ENCODE measurements at places on chromosomes 1 and 21. TPM values are rescaled to one million over a fixed set of nuclear protein-coding genes. Genes with fewer than 3 reads are reported as not detected.

The IGFN1 gene
- 0.11 TPM for total RNA-seq

The NHLH1 gene
- 0.70 TPM for total RNA-seq

The DYNLT5 gene
- 1.6 TPM for total RNA-seq

The PGLYRP4 gene
- total RNA-seq: not detected

The TDRD10 gene
- 0.09 TPM for total RNA-seq

GRCh38 chr1:231638647-231639046 lies 12.1 kb downstream of the DISC1 start:
- H3K4me3 ChIP-seq: no peak overlapping the region
- DNase-seq: no peak
- H3K4me1 ChIP-seq: no peaks in the 10 kb centered on the region
- no peaks in the 10 kb centered on the region for H3K36me3 ChIP-seq
- H3K27ac ChIP-seq: no peak overlapping the region

GRCh38 chr1:37294529-37294928 lies 179.9 kb upstream of the ZC3H12A start:
- peaks cover 5% of the 10 kb centered on the region for H3K27me3 ChIP-seq
- no peak overlapping the region for H3K4me3 ChIP-seq
- no peaks in the 10 kb centered on the region for H3K36me3 ChIP-seq
- no peak for DNase-seq
- H3K4me1 ChIP-seq: peaks cover 22% of the 10 kb centered on the region

GRCh38 chr1:175040324-175040879 lies 17.2 kb upstream of the MRPS14 start:
- no peak overlapping the region for H3K27ac ChIP-seq
- no peak overlapping the region for H3K4me3 ChIP-seq
- DNase-seq: no peak
- H3K36me3 ChIP-seq: no peaks in the 10 kb centered on the region
- H3K27me3 ChIP-seq: no peaks in the 10 kb centered on the region
- H3K4me1 ChIP-seq: peaks cover 27% of the 10 kb centered on the region

DNA sequence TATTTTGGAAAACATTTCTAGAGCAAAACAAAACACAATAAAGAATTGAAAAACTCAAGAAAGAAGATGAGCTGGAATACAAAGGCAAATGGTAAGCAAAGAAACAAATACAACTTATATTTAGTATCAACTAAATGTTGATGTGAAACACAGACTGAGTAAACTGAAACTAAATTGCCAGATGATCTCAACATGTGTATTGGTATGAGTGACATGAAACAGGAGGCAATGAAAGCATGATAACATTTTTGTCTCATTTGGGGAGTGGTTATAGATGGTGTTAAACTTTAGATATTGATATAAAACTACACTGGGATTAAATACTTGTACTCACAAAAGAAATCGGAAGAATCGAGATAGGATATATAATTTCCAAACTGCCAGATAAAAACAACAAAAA lies 805.6 kb upstream of the CXADR start:
- peaks cover 4% of the 10 kb centered on the region for H3K36me3 ChIP-seq
- no peak for DNase-seq
- no peak overlapping the region for H3K4me3 ChIP-seq
- H3K27me3 ChIP-seq: no peaks in the 10 kb centered on the region

DNA sequence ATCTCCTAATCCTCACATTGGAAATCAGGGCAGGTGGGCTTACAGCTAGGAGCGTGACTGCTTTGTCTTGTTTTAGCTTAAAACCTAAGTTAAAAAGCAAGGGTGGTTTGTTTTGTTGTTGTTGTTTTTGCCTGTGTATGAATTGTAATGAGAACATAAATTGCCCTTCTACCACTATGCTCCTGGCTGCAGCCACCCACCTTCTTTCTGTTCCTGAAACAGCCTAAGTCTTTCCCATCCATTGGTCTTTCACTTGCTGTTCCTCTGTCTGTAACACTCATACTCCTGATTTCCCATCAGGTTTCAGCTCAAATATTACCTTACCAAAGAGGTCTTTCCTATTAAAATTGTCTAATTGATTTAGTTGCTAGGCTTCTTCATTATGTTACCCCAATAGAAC lies 604 bp upstream of the TMEM79 start:
- peaks cover 4% of the 10 kb centered on the region for H3K36me3 ChIP-seq
- H3K27ac ChIP-seq: peak overlapping the region; percentile 97
- peaks cover 24% of the 10 kb centered on the region for H3K4me1 ChIP-seq

DNA sequence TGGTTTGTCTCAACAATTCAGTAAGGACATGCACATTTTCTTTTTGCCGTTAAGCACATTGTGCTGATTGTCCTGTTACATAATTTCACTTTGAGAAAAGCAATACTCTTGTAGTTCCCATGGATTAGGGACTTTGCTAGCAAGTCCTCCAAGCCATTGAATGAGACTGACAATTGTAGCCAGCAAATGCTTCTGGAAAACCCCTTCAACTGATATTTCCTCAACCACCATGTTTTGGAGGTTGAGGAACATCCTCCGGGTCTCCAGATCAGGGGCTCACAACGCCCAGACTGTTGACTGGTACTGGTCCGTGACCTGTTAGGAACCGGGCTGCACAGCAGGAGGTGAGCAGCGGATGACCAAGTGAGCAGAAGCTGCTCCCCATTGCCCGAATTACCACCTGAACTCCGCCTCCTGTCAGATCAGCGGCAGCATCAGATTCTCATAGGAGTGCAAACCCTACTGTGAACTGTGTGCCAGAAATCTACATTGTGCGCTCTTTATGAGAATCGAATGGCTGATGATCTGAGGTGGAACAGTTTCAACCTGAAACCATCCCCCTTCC lies 24.1 kb downstream of the ACTN2 start:
- no peaks in the 10 kb centered on the region for H3K4me1 ChIP-seq
- H3K27me3 ChIP-seq: no peaks in the 10 kb centered on the region
- no peaks in the 10 kb centered on the region for H3K36me3 ChIP-seq

DNA sequence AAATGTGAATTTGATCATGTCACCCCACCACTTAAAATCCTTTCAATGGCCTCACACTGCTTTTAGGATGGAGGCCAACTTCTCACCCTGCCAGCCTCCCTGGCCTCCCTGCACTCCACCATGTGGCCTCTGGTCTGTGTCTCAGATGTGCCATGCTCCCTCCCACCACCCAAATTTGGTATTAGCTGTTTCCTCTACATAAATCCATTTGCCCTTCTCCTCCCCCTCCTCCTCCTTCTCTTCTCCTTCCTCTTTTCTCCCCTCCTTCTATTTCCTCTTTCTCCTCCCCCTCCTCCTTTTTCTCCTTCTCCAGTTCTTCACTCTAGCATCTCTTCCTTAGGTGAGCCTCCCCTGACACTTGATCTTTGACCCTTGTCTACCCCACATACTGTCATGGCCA lies 16.7 kb upstream of the GUCA2B start:
- H3K27ac ChIP-seq: no peak overlapping the region
- H3K27me3 ChIP-seq: no peaks in the 10 kb centered on the region
- peaks cover 6% of the 10 kb centered on the region for H3K4me1 ChIP-seq
- H3K36me3 ChIP-seq: no peaks in the 10 kb centered on the region
- no peak for DNase-seq

DNA sequence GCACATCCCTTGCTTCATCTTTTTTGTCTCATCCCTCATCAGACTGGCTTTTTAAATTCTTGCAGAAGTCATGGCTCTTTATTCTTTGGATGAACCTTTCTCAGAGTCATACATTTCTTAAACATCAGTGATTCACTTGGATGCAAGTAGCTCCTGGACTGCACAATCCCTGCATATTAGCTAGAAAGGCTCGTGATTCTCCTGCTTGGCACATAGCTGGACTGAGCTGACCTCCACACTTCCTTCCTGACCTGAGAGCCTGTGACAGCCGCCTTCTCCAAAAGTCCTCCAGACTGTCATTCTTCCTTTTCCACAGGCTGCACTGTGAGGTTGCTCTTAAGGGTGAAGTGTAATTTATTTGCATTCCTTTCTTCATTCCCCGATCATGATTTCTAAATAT lies 109.4 kb downstream of the RGL1 start:
- no peaks in the 10 kb centered on the region for H3K36me3 ChIP-seq
- H3K27ac ChIP-seq: no peak overlapping the region
- no peak overlapping the region for H3K4me3 ChIP-seq

DNA sequence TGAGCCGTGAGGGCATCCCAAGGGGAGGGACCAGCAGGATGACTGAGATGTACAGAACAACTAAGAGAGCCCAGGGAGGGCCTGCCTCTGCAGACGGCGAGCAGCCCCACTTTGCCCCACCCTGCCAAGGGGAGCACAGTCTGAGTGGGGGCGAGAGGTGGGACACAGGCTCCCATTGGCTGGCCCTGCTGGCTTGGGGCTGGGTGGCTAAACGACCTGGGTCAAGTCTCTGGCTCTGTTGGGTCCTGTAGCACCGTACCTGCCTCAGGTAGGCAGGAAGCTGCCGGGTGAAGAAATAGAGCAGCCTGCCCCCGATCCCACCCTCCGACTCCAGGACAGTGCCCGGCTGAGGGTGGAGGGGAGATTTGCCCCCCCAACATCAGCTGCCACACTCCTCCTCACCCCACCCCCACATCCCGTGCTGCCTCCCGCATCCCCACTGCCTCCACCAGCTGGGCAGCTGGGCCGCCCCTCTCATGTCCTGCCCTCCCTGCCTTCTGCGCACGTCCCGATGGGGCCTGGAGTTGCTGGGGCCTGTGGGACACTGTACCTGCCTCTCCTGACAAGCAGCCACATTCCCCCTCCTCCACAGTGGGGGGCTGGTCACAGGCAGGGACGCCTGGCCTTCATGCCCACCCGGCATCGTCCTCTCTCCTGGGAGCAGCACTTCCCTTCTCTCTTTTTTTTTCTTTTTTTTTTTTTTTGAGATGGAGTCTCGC lies 12.6 kb upstream of the PLEKHG5 start:
- H3K36me3 ChIP-seq: no peaks in the 10 kb centered on the region
- H3K4me3 ChIP-seq: no peak overlapping the region
- no peak for DNase-seq
- no peaks in the 10 kb centered on the region for H3K4me1 ChIP-seq
- H3K27me3 ChIP-seq: peaks cover 6% of the 10 kb centered on the region

DNA sequence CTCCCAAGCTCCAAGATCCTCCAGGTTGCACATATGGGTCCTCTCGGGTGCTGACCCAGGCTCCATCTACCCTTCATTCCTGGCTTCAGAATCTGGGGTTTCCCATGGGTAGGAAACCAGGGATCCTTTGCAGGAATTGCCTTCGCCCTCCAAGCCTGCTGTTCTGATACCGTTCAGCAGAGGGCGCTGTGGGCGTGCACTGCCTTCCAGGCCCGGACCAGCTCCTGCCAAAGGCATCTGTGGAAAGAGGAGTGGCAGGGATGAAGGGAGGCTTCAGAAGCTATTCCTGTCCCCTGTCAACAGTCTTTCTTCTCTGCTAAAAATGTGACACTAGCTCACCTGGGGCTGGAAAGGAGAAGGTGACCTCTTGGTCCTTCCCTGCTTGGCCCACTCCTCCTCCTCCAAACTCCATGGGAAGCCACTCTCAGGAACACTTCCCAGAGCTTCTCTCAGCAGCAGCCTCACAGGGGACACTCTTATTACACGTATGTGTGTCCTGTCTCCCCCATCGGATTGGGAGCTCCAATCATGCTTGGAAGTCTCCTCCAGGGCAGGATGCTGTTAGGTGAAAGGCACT lies 71.2 kb downstream of the VWA5B1 start:
- no peak overlapping the region for H3K4me3 ChIP-seq
- peaks cover 49% of the 10 kb centered on the region for H3K27me3 ChIP-seq
- H3K27ac ChIP-seq: no peak overlapping the region
- peak; percentile 95 for DNase-seq
- H3K36me3 ChIP-seq: no peaks in the 10 kb centered on the region
- H3K4me1 ChIP-seq: peaks cover 9% of the 10 kb centered on the region

- H3K4me3 ChIP-seq: no peak overlapping the region
- no peak overlapping the region for H3K27ac ChIP-seq
- H3K4me1 ChIP-seq: no peaks in the 10 kb centered on the region
- peak; percentile 3 for DNase-seq
- H3K36me3 ChIP-seq: peaks cover 8% of the 10 kb centered on the region
Measured at GRCh38 chr21:46122237-46122671, 24.3 kb downstream of the COL6A2 start.

DNA sequence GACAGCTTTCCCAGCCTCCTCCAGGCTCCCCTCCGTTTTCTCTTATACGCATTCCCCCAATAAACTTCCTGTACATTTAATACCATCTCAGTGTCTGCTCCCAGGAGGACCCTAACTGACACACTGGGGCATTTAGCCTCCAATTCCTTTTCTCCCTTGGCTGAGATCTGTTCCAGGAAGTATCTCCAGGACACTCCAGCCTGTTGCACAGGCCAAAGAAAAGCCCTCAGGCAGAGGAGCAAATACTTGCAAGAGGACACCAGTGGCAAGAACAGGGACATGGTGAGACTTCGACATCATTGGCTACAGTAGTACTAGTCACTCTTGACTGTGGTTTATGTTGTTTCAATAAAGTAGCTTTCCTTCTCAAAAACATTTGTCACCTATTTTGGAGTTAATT lies 4.7 kb upstream of the SYNJ1 start:
- H3K4me3 ChIP-seq: no peak overlapping the region
- peaks cover 16% of the 10 kb centered on the region for H3K4me1 ChIP-seq
- no peak for DNase-seq
- peaks cover 10% of the 10 kb centered on the region for H3K36me3 ChIP-seq
- peak overlapping the region; percentile 3 for H3K27ac ChIP-seq
- H3K27me3 ChIP-seq: no peaks in the 10 kb centered on the region

GRCh38 chr1:101474039-101474665 lies 237.3 kb downstream of the S1PR1 start:
- H3K4me3 ChIP-seq: no peak overlapping the region
- no peak overlapping the region for H3K27ac ChIP-seq
- DNase-seq: peak; percentile 21

GRCh38 chr1:87961992-87962391 lies 633.3 kb downstream of the LMO4 start:
- no peaks in the 10 kb centered on the region for H3K36me3 ChIP-seq
- no peak overlapping the region for H3K4me3 ChIP-seq
- H3K4me1 ChIP-seq: peaks cover 9% of the 10 kb centered on the region
- no peak for DNase-seq
- H3K27me3 ChIP-seq: no peaks in the 10 kb centered on the region

GRCh38 chr1:20430355-20431175 lies 55.4 kb downstream of the CAMK2N1 start:
- H3K27me3 ChIP-seq: peaks cover 42% of the 10 kb centered on the region
- peak; percentile 85 for DNase-seq

GRCh38 chr1:42689912-42690311 lies 7.7 kb downstream of the YBX1 start:
- H3K27me3 ChIP-seq: no peaks in the 10 kb centered on the region
- no peak for DNase-seq
- no peak overlapping the region for H3K27ac ChIP-seq
- peaks cover 75% of the 10 kb centered on the region for H3K4me1 ChIP-seq
- H3K4me3 ChIP-seq: no peak overlapping the region

DNA sequence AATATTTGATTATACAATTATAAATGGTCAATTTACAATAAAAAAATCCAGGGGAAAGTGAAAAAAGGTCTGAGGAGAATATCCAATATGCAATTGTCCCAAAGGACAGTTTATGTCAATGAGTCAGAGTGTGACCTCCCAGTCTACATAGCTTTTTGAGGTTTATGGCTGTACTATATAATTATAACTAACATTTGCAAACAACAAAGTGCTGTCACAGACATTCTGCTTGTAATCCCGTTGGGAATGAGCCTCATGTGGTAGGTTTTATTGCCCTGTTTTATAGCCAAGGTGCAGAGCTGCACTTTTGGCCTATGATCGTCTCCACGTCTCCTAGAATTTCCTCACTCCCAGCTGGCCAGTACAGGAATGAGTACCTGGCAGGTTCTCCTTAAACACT lies 103.8 kb downstream of the ADSS2 start:
- H3K4me1 ChIP-seq: peaks cover 44% of the 10 kb centered on the region
- no peak overlapping the region for H3K27ac ChIP-seq
- DNase-seq: no peak
- H3K4me3 ChIP-seq: no peak overlapping the region
